Activated CD8-positive, alpha-beta memory T cell treated with anti-CD3 and anti-CD28 coated beads, Interleukin-2, amount 50 U/mL, for 48 hours (primary cell): ENCODE measurements at places on chromosomes 1 and 21.

DNA sequence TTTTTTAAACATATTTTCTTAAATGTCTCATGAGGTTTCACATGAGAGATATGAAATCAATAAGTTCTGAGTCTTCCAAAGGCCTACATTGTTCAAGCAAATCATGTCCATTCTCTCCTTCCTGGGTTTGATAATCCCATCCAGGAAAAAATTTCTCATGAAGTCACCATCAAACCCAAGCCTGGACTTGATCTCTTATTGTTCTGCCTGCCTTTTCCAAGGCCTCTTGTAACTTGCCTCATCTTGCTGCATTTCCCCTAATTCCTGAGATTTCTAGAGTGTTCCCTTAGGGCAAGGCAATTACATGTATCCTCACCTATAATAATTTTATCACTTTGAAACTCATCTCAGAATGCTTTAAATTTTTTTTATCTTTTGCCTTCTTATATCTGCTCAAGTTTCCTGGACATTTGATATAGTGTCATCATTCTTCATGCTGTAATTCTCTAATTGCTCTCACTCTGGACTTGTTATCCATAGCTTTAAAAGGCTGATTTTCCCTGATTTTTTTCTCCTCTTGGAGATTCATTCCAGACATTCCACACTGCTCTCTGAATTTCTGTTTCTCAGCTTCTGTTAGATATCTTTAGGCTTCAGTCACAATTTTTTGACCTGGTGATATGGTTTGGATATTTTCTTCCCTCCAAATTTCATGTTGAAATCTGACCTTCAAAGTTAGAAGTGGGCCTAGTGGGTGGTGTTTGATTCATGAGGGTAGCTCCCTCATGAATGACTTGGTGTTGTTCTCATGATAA is 126.4 kb downstream of the LRRC7 start:
- no peak for DNase-seq

GRCh38 chr1:179637211-179637860 is 45.7 kb downstream of the TDRD5 start:
- DNase-seq: no peak

DNA sequence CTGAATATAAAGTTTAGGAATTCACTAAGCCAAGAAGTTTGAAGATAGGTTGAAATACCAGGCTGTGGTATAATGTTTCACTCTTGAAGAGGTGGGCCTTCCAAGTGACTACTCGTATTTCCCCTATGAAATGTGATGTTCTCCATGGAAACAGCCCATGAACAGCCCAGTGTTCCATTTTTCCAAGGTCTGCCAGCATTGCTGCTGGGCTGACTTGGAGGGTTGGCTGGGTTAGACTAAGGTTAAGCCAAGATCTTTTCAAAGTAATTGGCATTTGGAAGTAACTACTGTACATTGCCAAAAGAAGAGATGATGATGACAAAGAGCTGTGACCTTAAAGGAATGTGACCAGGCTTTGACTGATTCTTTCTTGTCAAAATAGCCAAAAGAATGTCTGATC is 73.8 kb downstream of the RPE65 start:
- DNase-seq: no peak

- no peak for DNase-seq
Observed at GRCh38 chr1:29453502-29454240, 217.3 kb downstream of the PTPRU start.

DNA sequence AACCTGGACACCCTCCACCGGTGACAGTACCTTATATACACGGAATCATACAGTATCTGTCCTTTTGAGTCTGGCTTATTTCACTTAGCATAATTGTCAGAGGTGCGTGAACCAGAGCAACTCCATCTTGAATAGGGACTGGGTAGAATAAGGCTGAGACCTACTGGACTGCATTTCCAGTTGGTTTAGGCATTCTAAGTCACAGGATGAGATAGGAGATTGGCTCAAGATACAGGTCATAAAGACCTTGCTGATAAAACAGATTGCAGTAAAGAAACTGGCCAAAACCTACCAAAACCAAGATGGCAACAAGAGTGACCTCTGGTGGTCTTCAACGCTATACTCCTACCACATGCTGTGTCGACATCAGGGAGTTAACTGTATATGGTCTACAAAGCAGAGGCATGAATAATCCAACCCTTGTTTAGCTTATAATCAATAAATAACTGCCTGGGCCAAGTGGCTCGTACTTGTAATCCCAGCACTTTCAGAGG is 1.4 kb upstream of the FDPS start:
- DNase-seq: no peak

DNA sequence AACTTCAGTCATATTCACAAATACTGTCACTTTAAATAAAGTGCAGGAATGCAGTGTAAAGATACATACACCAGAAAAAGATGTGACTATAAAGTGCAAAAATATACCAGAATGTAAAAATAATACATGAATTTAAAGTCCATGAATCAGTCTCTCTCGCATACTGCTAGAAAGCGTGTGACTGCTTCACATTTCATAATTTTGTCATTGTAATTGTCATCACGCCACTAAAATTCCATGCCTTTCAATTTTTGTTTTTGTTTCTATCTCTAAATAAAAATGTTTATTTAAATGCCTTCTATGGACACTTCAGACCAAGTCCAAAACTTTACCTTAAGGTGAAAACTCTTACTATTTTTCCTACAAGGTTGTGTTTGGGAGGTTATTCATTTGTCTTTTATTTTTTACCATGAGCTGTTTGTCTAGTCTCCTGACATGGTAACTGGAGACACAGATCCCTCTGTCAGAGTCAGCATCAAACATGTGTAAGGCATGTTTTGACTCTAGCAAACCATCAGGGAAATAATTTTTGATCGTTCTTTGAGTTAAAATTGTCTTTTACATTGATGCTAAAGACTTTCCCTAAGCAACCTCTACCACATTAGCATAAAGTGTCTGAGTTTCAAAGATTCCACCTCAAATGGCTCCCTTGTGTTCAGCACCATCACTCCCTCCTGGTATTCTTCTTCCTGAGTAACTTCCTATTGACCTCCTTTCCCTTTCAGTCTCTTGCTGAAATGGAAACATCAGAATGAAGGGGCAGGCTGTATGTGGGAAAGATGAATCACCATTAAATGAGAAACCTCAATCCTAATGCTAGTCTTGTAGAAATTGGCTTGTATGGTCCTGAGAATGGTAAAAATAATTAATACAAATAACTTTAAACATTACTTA is 14.0 kb upstream of the AIM2 start:
- no peak for DNase-seq
